ENCODE measurements at places on chromosomes 11 and 22. TPM values are rescaled to one million over a fixed set of nuclear protein-coding genes. Genes with fewer than 3 reads are reported as not detected.

MMP1 gene
- not detected for total RNA-seq

P2RY2 gene
- 39.5 TPM for total RNA-seq

CADM1 gene
- not detected for total RNA-seq

MS4A6E gene
- total RNA-seq: not detected

FLRT1 gene
- total RNA-seq: not detected

PPP2R5B gene
- 7.9 TPM for total RNA-seq

C11orf87 gene
- not detected for total RNA-seq

OR52N4 gene
- total RNA-seq: not detected

MYBPC3 gene
- total RNA-seq: not detected

MMP13 gene
- total RNA-seq: 0.13 TPM

SHISA8 gene
- not detected for total RNA-seq

B3GAT1 gene
- total RNA-seq: not detected

HPX gene
- 0.25 TPM for total RNA-seq

IL17REL gene
- 0.03 TPM for total RNA-seq

SNRPD3 gene
- 170 TPM for total RNA-seq
